Neural progenitor cell (in vitro differentiated cells): ENCODE measurements at places on chromosomes 12 and 14.

GRCh38 chr12:82758749-82759330 is 72.1 kb downstream of the TMTC2 start:
- no peaks in the 10 kb centered on the region for H3K36me3 ChIP-seq
- DNase-seq, result no peak
- no peak overlapping the region for H3K27ac ChIP-seq
- no peaks in the 10 kb centered on the region for H3K27me3 ChIP-seq
- peaks cover 27% of the 10 kb centered on the region for H3K4me1 ChIP-seq
- H3K4me3 ChIP-seq, result no peak overlapping the region

GRCh38 chr14:102507857-102508312 is 1.7 kb downstream of the ANKRD9 start:
- no peak for DNase-seq
- H3K4me3 ChIP-seq, result no peak overlapping the region
- H3K27ac ChIP-seq, result no peak overlapping the region
- H3K27me3 ChIP-seq, result no peaks in the 10 kb centered on the region
- H3K36me3 ChIP-seq, result no peaks in the 10 kb centered on the region

DNA sequence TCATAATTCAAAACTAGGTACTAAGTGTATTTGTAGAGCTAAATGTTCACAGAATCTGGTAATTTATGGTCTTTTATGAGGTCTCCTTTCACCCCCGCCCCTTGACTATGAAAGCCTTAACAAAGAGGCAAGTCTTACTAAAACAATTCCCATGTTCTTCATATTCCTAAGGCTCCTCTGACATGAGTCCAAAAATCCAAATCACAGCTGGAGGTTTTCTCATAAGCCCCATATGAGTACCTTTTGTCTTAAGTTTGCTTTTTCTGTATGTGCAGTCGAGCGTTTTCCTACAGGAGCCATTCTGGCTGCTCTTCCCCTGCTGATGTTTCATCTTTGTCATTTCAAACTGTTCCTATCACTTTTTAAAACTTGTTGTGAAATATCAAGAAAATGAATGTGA is 55.2 kb downstream of the SIX1 start:
- H3K4me1 ChIP-seq, result no peaks in the 10 kb centered on the region
- H3K27me3 ChIP-seq, result no peaks in the 10 kb centered on the region
- H3K27ac ChIP-seq, result no peak overlapping the region
- no peaks in the 10 kb centered on the region for H3K36me3 ChIP-seq

- H3K4me3 ChIP-seq, result no peak overlapping the region
- H3K4me1 ChIP-seq, result no peaks in the 10 kb centered on the region
- no peaks in the 10 kb centered on the region for H3K27me3 ChIP-seq
These were observed 8.1 kb downstream of the GPX2 start for GRCh38 chr14:64934338-64934929.

DNA sequence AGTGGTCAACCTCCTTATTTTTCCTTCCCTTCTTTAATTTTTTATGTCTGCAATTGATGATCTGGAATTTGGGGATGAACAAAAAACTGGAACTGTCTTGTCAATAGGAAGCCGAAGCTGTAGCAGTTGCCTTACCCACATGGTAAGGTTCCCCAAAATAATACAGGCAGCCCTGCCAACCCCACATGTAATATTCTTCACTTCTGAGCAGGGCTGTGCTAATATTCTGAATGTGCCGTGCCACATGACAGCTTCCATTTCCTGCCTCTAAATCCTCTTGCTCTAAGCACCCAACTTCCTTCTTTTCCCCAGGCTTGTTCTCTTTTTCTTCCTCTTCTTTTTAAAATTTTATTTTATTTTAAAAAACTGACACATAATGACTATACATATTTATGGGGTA is 39.6 kb downstream of the GPATCH2L start:
- H3K36me3 ChIP-seq, result peaks cover 4% of the 10 kb centered on the region
- H3K4me1 ChIP-seq, result peaks cover 11% of the 10 kb centered on the region
- DNase-seq, result no peak

DNA sequence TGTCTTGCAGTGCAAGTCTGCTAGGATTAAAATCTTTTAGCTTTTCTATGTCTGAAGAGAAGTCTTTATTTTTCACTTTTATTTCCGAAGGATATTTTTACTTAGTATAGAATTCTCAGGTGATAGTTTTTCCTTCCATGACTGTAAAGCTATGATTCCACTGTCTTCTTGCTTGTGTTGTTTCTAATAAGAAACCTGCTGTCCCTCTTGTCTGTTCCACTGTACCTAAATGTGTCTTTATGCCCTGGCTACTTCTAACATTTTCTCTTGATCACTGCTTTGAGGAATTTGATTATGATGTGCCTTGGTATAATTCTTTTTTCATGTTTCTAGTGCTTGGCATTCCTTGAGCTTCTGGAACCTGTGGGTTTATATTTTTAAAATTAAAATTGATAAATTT is 228.7 kb downstream of the CACNA1C start:
- no peak overlapping the region for H3K4me3 ChIP-seq
- H3K4me1 ChIP-seq, result no peaks in the 10 kb centered on the region
- no peak for DNase-seq
- H3K27me3 ChIP-seq, result no peaks in the 10 kb centered on the region

DNA sequence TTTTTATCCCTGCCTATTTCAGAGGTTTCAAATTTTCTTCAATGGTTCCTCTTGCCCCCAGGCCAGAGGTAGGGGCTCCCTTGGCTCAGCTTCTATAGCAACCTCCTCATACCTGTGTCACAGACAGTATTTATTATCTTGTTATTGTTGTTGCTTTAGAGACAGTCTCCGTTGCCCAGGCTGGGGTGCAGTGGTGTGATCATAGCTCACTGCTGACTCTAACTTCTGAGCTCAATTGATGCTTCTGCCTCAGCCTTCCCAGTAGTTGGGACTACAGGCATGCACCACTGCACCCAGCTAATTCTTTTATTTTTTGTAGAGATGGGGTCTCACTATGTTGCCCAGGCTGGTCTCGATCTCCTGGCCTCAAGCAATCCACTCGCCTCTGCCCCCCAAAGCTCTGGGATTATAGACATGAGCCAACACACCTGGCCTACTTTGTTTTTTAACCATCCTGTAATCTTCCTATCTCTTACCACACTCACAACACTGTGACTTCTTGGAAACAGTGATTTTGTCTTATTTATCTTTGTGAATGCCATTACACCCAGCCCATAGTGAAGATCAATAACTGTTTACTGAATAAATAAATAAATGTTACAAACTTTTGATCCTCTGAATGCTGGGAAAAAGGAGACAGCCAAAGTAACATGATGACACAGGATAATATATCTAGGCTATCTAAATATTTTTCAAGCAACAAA is 95.9 kb downstream of the PHLDA1 start:
- H3K27me3 ChIP-seq, result no peaks in the 10 kb centered on the region
- no peak for DNase-seq
- H3K4me3 ChIP-seq, result no peak overlapping the region
- H3K4me1 ChIP-seq, result peaks cover 7% of the 10 kb centered on the region
- H3K36me3 ChIP-seq, result no peaks in the 10 kb centered on the region

- no peaks in the 10 kb centered on the region for H3K4me1 ChIP-seq
- no peaks in the 10 kb centered on the region for H3K27me3 ChIP-seq
- no peaks in the 10 kb centered on the region for H3K36me3 ChIP-seq
- DNase-seq, result no peak
- no peak overlapping the region for H3K4me3 ChIP-seq
These were observed 87.1 kb downstream of the ZFP36L1 start for GRCh38 chr14:68705741-68706283.

- no peaks in the 10 kb centered on the region for H3K4me1 ChIP-seq
- H3K4me3 ChIP-seq, result no peak overlapping the region
- H3K36me3 ChIP-seq, result no peaks in the 10 kb centered on the region
- DNase-seq, result no peak
- H3K27ac ChIP-seq, result no peak overlapping the region
These were observed 1261.2 kb downstream of the TMEM121 start for GRCh38 chr14:106787626-106788025.

GRCh38 chr12:78192979-78193378 is 362.3 kb downstream of the NAV3 start:
- no peak overlapping the region for H3K27ac ChIP-seq
- DNase-seq, result no peak
- no peaks in the 10 kb centered on the region for H3K36me3 ChIP-seq
- H3K27me3 ChIP-seq, result no peaks in the 10 kb centered on the region

DNA sequence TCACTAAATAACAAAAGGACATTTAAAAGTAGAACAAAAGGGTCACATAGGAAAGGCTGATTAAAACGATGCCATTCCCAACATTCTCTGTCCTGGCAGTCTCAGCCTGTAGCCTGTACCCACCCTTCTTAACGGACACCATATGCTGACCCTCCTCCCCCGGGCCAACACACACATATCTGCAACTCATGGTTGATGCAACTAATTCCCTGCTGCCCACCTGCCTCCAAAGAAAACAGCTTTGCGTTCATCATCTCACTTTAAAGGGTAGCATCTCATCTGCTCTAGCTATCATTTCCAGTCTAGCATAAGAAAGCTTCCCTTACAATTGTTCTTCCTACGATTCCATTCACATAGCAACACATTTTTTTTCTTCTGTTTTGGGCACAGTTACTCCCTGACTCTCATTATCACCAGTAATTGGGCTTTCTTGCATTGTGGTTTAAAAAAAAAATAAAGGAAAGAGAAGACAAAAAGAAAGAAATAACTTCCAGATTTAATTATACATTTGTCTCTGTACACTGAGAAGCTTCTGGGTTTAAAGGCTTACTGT is 92.9 kb downstream of the KCNC2 start:
- H3K4me3 ChIP-seq, result no peak overlapping the region
- H3K27me3 ChIP-seq, result no peaks in the 10 kb centered on the region
- H3K27ac ChIP-seq, result no peak overlapping the region
- H3K36me3 ChIP-seq, result no peaks in the 10 kb centered on the region
- DNase-seq, result no peak
- H3K4me1 ChIP-seq, result no peaks in the 10 kb centered on the region

GRCh38 chr12:52054833-52055730 is 3.8 kb downstream of the NR4A1 start:
- no peak for DNase-seq
- peaks cover 14% of the 10 kb centered on the region for H3K4me1 ChIP-seq
- H3K27me3 ChIP-seq, result peaks cover 28% of the 10 kb centered on the region
- no peak overlapping the region for H3K27ac ChIP-seq
- H3K36me3 ChIP-seq, result no peaks in the 10 kb centered on the region
- no peak overlapping the region for H3K4me3 ChIP-seq

GRCh38 chr12:29559198-29559597 is 61.7 kb upstream of the OVCH1 start:
- H3K4me3 ChIP-seq, result no peak overlapping the region
- DNase-seq, result no peak
- peaks cover 8% of the 10 kb centered on the region for H3K4me1 ChIP-seq

GRCh38 chr12:27965966-27966365 is 6.6 kb downstream of the PTHLH start:
- H3K27ac ChIP-seq, result no peak overlapping the region
- no peaks in the 10 kb centered on the region for H3K36me3 ChIP-seq
- no peak overlapping the region for H3K4me3 ChIP-seq
- H3K27me3 ChIP-seq, result peaks cover 63% of the 10 kb centered on the region

- H3K4me1 ChIP-seq, result no peaks in the 10 kb centered on the region
- no peaks in the 10 kb centered on the region for H3K36me3 ChIP-seq
- H3K27ac ChIP-seq, result no peak overlapping the region
These were observed 73.6 kb downstream of the SRGAP1 start for GRCh38 chr12:63917864-63918799.

DNA sequence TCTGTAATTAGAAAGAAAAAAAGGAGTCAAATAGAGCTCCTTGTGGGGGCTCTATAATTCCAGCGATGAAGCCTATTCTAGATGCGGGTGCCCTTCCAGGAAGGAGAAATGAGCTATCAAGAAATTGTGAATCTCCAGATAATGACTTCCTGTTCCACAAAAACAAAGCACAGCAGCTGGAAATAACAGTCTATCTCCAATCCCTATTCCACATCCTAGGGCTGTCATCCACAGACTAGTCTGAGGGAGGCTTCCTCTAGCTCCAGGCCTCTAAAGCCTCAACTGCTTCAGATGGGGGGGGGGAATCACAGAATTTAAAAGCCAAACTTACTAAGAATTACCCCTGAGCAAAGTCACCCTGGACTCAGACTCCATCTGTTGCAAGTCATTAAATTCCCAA is 77.4 kb upstream of the GTF2A1 start:
- DNase-seq, result no peak
- peaks cover under 1% of the 10 kb centered on the region for H3K4me1 ChIP-seq
- no peaks in the 10 kb centered on the region for H3K27me3 ChIP-seq
- H3K36me3 ChIP-seq, result no peaks in the 10 kb centered on the region
- no peak overlapping the region for H3K4me3 ChIP-seq
